ENCODE measurements at places on chromosomes 7 and 10.
A peak's percentile ranks its signal among the peaks of the same experiment; 100 is the strongest.

DNA sequence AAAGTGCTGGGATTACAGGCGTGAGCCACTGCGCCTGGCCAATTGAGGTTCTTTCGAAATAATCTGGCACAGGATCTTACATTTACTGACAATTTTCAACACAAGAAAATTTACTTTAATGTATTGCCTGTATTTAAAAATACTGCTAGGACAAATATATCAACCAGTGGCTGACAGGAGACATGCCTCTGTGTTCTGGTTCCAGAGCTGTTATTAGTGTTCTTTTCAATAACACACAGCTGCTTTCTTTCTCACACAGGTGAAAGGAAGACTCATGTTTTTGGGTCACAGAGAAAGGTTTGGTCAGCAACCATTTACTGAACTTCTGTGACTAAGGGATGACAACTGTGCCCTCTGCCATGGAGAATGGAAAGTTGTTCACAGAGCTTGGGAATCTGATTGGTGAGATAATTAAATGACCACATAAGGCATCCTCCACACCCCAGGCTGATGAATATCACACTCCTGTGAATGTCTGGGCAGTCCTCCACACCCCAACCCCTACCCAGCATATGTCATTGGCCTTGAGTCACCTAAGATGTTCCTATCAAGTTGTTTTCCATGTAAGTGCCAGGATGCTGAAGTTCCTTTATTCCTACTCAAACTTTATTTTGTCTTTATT lies 180.1 kb downstream of the RAPGEF5 start:
- DNase-seq = no peak

DNA sequence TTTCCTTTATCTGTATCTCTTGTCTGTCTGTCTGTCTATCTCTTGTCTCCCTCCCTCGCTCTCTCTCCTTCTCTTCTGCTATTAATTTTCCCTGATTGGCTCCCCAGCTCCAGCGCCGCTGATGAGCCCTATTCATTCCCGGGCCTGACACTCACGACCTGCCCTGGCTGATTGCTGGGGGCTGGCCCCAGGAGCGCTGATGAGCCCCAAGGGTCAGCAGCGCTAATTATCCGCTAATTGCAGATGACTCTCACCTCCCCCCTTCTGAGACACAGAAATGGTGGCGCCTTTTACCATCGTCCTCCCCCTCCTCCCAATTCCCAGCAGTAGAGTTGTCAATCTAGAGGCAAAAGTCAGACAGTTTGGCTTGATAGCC lies 1.3 kb upstream of the GBX1 start:
- no peak for DNase-seq

GRCh38 chr10:75263806-75264205 lies 28.0 kb upstream of the COMTD1 start:
- DNase-seq = no peak

DNA sequence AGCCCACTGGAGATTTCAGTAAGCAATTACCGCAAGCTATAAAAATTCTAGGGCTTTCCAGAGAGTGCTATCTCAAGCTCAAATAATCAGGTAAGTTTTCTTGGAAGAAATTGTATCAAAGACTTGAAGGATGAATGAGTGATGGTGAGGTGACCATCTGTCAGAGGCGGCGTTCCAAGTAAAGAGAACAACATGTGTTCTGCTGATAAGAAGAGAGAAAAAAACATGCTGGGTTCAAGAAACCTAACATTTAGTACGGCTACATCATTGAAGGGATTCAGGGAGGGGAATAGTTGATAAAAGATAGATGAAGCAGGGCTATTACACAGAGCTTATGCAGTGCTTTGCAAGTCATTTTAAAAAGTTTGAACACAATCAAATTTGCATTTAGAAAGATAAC lies 100.7 kb downstream of the GNAI1 start:
- no peak for DNase-seq

GRCh38 chr10:112785089-112785488 lies 165.0 kb upstream of the TCF7L2 start:
- no peak for DNase-seq

- DNase-seq = no peak
Observed at GRCh38 chr7:43769281-43769680, 10.8 kb downstream of the BLVRA start.

GRCh38 chr7:15836041-15836440 lies 149.6 kb upstream of the MEOX2 start:
- no peak for DNase-seq

- peak; percentile 32 for DNase-seq
Observed at GRCh38 chr10:100670828-100671479, 74.4 kb upstream of the PAX2 start.

DNA sequence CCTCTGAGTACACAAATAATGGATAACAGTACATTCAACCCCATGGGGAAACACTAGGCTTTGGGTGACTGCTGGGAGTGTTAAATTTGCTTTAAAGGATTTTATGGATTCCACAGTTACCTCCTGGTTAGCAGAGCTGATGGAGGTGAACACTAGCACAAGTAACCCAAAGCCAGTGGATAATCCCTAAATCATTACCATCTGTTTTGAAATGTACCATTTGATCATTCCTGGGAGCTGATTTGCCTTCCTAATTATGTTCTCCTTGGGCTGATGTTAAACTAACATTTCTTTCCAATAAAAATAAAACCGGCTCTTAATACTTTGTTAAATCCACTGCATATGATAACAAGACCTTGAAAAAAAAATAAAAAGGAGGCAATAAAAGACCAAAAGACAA lies 493.9 kb downstream of the PLXNA4 start:
- DNase-seq = no peak

DNA sequence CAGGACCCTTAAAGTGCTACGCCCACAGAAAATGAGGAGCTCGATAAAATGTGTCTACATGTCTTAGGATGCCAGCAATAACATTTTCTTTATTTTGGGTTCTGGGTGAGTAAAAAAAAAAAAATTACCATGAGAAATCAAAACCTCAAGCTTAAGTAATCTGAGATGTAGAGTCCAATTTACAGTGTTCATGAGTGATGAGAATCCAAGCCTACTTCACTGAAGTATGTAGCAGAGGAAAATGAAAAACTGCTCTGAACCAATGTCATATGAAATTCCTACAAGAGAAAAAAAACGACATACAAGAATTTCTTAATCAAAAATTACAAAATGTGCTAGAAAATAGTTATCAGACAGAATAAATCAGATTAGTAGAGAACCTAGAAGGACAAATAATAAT lies 274.4 kb downstream of the HTR7 start:
- DNase-seq = no peak
